ENCODE measurements at places on chromosomes 3 and 15.
A peak's percentile ranks its signal among the peaks of the same experiment; 100 is the strongest.

- no peak for DNase-seq
These were observed 14.8 kb downstream of the TNK2 start for GRCh38 chr3:195893516-195893915.

- no peak for DNase-seq
These were observed 4.5 kb downstream of the ARL8B start for GRCh38 chr3:5126586-5126985.

GRCh38 chr15:101388046-101388445 lies 93.0 kb upstream of the SNRPA1 start:
- DNase-seq = no peak

DNA sequence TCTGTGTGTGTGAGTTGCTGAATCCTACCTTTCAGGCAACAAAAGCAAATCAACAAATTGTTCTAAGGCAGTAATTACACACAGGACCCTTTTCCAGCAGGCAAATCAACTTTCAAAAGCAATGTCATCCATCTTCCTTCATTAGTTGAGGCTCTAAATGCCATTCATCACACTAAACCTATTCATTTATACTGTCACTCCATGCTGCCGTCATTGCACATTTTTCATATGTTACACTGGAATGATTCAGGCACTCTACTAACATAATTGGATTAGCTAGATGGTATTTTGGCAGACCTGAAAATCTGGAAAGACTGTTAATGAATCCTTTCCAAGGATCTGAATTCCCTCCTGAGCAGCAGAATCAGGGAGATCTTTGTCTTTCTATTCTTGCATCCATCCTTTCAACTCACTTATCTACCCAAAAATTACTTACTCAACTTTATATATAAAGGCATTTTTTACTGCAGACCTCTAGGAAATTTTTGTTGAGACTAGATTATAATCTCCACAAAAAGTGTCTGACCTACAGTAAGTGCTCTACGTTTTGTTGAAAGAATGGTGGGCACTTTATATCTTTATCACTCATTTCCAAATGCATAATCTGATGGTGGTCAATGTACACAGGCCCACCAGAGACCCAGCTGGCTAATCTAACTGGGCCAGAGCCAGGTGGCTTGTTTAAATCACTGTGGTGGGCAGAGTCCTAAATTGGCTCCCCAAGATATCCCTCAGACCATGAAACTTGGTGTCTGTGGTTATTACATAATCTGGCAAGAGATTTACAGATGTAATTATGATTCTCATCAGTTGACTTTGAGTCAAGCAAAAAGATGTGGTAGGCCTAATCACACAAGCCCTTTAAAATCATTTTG lies 25.0 kb downstream of the MIX23 start:
- no peak for DNase-seq

DNA sequence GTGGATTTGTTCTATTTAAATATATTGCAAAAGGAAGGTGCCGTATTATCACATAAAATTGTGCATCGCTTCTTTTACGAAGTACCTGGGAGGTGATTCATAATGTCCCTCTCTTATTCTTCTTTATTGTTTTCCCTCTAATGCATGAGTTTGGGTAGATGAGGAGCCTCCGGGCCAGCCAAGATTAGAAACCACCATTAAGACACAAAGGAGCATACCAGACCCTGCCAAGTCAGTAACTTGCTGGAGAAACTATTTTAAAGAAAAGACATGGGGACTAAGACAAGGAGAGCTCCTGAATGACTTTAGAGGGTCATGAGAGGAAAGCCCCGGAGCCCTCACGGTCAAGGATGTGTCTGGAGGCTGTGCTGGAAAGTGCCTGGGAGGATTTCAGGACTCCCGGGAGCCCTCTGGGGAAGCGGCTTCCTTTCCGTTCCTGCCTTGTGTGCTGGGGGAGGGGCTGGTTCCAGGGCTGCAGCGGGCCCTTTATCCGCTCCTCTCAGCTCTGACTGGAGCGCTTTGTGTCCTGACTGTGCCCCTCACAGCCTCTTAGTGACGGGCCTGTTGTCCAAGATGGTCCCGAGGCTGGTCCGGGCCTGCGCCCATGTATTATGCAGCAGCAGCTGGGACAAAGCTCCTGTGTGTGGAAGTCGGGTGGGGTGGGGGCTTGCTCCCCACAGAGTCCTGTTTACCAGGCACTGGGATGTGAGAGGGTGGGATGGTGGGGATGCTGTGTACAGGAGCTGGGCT lies 35.7 kb downstream of the CORO2B start:
- no peak for DNase-seq

DNA sequence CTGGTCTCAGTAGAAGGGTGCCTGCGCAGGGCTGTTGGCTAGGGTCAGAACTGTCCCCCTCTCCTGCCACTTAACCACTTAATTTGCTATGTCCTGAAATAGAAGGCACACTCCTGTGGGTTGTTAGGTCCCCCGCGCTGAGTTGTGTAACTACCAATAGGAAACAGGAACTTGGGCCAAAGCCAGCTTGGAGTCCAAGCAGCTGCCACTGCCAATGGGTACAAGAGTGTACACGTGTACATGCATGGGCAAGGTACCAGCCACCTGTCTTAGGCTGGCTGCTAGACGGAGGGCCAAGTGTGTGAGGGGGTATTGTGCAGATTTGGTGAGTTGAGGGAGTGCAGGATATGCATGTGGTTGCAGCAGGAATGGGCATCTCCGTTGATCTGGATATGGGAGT lies 29.7 kb upstream of the POLG start:
- peak; percentile 75 for DNase-seq

- no peak for DNase-seq
These were observed 1.5 kb downstream of the ATP8B4 start for GRCh38 chr15:50117431-50118027.

DNA sequence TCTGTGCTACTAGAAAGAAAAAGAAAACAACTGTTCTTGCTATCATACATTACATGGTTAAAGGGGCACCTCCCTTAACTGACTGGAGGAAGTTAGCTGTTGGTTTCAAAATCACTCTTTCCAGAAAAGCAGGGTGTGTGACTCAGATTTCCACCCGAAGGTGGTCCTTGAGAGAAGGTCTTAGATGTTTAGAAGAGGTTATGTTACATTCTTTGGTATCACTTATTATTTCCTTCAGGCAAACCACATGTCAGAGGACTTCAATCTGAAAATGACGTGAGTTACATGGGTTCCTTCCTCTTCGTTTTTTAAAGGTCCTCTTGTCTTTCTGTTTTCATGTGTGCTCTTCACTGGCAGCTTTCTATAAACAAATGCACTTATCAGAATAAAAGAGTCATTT lies 307.9 kb upstream of the CBLB start:
- no peak for DNase-seq

DNA sequence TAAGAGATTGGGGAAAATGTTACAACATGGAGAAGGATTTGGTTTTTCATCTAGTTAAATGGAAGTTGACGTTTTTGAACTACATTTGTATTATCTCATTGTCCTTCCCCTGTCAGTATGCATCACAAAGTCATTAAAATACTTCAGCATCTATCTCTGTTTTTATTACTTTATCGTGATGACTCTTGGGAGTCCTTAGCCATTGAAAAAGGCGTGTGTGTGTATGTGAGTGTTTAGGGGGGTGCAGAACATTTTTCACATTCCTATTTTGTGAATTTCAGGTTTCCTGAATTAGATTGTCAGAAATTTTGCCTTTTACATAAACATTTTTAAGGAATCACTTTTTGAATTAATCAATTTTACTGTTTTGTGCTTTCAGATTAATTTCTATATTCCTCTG lies 360.6 kb upstream of the SGO1 start:
- no peak for DNase-seq

GRCh38 chr15:82014989-82015388 lies 30.8 kb downstream of the MEX3B start:
- DNase-seq = no peak

- DNase-seq = no peak
These were observed 1038.6 kb downstream of the TUSC7 start for GRCh38 chr3:117748131-117748530.

DNA sequence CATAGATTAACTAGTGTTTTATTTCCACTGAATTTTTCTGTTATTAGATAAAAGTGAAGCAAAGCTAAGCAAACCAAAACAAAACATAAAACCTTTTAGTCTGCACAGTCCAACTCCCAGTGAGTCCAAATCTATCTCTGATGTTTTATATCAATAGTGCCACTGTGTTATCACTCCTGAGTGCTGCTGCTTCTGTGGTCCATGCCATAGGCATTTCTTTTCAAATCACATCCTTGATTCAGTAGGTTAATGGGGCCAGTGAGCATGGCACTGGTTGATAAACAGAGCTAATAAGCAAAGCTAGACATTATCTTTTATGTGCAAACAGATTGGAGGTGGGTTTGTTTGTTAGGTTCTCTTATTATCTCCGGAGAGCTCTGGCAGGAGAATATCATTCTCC lies 30.0 kb downstream of the RBMS3 start:
- DNase-seq = no peak

GRCh38 chr15:49758856-49759255 lies 138.0 kb downstream of the DTWD1 start:
- DNase-seq = no peak

GRCh38 chr15:23835953-23836352 lies 148.8 kb upstream of the NDN start:
- no peak for DNase-seq

- no peak for DNase-seq
These were observed 477.7 kb upstream of the ZNF385D start for GRCh38 chr3:22228705-22229104.

Data from NCI-H774 (cell line).